ENCODE measurements at places on chromosomes 16 and 17.

- no peak for DNase-seq
Measured at GRCh38 chr16:87329436-87330256, 12.5 kb upstream of the C16orf95 start.

GRCh38 chr16:15671530-15672117 lies 21.6 kb downstream of the NDE1 start:
- no peak for DNase-seq

DNA sequence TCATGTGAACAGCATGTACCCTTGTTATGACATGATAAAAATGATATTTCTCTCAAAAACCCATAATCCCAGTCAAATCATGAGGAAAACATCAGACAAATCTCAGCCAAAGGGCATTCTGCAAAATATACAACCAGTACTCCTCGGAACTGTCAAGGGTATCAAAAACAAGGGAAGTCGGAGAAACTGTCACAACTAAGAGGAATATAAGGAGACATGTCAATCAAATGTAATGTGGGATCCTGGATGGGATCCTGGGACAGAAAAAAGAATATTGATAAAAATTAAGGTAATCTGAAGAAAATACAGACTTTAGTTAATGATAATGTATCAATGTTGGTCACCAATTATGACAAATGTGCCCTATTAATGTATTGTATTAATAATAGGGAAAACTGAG lies 15.6 kb upstream of the CDYL2 start:
- no peak for DNase-seq

DNA sequence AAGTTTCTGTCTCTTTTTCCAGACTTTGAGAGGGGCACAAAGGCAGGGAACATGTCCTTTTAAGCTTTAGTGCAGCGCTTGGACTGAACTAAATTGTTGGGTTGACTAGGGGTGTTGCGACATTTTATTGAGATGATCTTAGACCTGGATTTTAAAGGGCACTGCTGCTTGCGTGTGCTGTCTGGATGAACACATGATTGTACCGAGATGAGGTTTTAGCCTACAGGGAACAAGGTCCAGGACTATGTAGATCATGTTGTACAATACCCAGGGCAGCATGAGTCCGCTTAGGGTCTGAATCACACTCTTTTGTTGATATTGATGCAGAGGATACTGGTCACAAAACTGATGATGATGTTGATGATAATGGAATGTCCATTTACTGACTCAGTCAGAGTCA lies 5.2 kb upstream of the RGS9 start:
- no peak for DNase-seq

DNA sequence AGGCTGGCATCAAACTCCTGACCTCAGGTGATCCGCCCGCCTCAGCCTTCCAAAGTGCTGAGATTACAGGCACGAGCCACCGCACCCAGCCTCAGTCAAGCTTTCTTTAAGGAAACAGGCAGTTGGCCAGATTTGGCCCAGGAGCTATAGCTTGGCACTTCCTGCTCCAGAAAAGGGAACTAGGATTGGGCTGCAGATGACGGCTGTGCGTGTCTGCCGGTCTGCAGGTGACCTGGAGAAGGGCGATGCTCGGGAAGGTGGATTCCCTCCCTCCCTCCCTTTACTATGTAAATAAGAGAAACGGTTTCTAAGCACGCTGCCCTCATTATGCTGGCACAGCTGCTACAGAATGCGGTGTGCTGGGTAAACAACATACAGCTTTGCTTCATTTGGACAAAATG lies 215.9 kb downstream of the RPTOR start:
- DNase-seq = no peak

GRCh38 chr16:87706278-87707000 lies 59.3 kb downstream of the KLHDC4 start:
- DNase-seq = no peak

DNA sequence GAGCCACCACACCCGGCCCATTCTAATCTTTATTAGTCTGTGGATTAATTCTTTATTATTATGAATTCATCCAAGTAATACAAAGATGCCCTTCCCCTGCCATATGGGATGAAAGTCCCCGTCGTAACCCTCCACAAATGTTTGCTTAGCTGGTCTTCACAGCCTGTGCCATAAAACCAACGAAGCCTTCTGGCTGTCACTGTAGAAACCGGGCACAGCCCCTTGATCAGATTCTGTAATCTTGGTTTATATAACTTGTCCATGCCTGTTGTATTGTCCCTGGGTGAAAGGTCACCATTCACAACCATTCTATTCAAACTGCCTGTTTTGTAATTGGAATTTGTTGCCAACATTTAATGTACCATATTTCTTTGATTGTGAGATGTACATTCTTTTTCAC lies 66.5 kb downstream of the ATP2C2 start:
- DNase-seq = no peak

DNA sequence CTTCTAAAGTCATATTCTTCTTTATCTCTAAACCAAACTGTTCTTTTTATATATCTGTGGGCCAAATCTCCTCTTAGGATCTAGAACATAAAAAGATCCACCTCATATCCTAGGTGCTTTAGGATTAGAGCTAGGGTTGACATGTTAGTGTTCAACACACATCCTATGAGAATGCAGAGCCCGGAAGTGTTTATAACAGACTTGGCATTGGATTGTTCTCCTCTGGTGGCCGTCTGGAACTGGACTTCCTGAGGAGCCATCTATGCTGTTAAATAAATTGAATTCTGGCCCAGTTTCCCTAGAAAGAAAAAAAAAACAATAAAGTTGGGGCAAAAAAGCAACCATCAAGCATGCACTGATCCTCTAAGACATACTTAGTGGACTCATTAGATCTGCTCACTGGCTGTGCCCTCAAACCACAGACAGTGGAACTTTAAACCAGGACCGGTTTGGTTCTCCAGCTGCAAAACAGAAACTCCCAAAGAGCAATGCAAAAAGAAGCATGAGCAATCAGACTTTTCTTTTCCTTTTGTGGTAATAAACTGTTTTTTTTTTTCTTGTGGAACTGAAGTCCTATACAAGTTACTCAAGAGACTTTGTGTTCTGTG lies 182.5 kb downstream of the ZNF18 start:
- no peak for DNase-seq

GRCh38 chr17:42937712-42938596 lies 26.3 kb downstream of the AARSD1 start:
- DNase-seq = no peak

DNA sequence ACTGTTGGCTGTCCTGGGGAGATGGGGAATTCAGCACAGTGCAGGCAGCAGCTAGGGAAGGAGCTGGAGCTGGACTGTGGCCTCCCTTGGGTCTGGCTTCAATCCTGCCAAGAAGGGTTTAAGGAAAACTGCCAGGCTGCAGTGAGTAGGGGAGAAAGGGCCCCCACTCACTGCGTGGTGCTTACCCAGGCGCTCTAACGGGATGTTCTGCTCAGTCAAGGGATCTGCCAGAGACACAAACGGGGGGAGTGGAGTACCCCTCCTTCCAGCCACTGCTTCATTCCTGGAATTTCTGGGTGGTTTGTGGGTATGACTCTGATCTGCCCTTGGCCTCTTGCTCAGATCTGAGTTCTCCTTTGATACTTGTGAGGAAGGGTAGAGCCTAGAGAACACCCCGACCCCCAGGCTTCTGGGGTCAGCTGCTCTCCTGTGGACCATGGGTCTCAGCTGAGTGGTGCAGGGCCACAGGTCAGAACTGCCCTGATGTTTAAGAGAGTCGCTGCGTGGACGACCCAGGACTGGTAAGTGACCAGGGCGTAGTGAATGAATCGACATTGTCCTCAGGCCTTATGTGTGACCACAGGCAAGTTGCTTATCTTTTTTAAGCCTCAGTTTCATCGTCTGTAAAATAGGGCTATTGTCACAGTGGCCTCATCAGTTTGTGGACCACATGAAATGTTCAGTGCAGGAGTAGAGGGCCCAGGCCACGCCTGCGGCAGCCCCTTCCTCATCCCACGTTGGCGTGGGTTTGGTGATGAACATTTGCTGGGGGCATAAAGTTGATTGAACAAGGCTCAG lies 9.6 kb downstream of the CRISPLD2 start:
- no peak for DNase-seq

- DNase-seq = no peak
Measured at GRCh38 chr17:72386619-72387237, 265.9 kb downstream of the SOX9 start.

- no peak for DNase-seq
Measured at GRCh38 chr16:50664270-50664669, 16.8 kb downstream of the SNX20 start.

GRCh38 chr17:40377832-40378231 lies 13.3 kb upstream of the GJD3 start:
- no peak for DNase-seq

GRCh38 chr17:4597975-4598374 lies 13.6 kb downstream of the SMTNL2 start:
- DNase-seq = no peak

DNA sequence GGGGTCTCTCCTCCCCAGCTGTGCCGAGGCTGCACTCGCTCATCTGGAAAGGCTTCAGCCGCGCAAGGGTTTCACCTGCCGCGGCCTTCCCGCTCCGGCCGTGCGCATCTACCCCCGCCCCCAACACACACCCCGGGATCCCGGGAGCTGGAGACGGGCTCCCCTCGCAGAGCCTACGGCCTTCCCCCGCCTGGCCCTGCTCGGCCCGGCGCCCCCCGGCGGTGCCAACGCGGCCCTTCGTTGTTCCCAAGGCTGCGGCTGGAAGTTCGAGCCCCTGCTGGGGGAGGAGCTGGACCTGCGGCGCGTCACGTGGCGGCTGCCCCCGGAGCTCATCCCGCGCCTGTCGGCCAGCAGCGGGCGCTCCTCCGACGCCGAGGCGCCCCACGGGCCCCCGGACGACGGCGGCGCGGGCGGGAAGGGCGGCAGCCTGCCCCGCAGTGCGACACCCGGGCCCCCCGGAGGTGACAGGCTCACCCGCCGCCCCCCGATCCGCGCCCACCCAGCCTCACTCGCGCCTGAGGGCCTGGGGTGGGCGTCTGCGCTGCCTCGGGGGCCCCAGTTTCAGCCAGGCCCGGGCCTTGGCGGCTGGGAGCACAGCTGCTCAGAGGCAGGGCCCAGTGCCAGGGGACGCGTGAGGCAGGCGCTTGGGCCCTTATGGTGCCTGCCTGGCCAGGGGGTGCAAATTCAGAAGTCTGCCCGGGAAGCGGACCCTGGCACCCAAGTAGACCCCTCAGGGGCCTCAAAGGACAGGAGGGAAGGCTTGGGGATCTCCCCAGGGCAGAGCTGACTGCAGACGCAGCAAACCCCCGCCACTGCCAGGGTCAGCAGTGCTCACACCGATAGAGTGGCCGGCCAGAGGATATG lies 11.2 kb downstream of the GALK1 start:
- DNase-seq = no peak

GRCh38 chr16:424033-424622 lies 1.3 kb upstream of the RAB11FIP3 start:
- DNase-seq = no peak

DNA sequence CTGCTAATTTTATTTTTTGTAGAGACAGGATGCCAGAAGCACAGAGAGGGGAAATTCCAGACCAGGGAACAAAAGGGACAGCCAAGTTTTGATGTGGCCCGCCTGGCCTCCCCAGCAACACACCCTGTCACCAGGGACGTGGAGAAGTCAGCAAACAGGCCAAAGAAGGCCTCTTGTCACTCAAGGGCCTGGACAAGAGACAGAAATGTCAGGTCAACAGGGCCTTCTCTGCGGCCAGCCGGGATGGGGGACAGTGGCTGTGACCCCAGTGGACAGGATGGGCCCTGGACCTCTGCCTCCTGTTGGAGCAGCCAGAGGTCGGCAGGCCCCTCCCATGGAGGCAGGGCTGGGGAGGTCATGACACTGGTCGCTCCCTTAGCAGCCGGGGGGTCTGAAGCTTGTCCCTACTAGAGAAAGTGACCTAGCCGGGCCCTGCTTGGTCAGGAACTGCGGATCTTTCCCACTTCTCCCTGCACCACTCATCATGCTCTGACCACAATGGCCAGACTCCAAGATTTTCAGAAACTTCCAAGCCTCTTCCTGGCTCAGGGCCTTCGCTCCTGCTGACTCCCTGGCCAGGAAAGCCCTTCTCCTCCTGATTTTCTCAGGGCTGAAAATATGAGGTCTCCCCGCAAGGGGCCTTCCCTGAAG lies 9.2 kb upstream of the TVP23A start:
- no peak for DNase-seq

DNA sequence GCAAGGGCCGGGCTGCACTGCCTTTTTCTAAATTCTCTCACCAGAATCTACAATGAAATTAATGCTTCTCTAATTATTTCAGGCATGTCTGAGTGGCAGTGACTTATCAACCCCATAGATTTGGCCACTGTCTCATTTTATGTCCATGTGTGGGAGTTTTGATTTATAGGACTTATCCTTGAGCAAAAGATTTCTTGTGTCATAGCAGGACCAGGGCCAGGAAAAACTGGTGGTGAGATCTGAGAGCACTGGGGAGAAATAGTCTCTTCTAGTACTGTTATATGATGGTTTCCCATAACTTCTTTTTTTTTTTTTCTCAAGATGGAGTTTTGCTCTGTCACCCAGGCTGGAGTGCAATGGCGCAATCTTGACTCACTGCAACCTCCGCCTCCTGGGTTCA lies 1.5 kb upstream of the KRT23 start:
- no peak for DNase-seq

DNA sequence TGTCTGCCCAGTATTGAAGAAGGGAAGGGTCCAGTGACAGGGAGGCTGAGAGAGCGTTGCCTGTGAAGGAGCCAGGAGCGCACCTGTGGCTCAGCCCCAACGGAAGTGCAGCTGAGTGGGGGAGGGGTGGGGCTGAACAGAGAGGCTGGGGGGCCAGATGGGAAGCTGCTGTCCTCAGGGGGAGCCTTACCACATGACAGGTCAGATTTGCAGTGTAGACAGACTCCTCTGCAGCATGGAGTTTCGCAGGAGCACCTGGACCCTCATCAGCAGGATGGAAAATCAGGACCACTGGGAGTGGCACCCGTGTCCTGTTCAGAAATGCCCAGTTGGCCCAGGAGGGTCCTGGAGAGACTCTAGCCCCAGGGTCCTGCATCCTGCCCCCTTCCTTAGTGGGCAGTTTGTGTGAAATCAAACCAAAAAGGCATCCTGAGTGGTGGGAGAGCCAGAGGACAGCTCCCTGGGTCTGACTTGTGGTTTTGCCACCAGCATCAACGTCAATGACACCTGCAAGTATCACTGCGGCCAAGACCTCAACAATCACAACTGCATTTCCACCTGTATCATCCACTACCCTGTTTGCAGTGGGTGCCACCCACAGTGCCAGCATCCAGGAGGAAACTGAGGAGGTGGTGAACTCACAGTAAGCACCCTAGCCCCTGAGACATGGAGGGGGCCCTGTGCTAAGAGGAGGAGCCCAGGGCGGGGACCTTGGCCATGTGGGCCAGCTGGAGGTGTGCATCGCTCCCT lies 7.8 kb downstream of the CD300A start:
- DNase-seq = no peak

GRCh38 chr16:84357191-84357651 lies 11.1 kb upstream of the ATP2C2 start:
- DNase-seq = no peak

DNA sequence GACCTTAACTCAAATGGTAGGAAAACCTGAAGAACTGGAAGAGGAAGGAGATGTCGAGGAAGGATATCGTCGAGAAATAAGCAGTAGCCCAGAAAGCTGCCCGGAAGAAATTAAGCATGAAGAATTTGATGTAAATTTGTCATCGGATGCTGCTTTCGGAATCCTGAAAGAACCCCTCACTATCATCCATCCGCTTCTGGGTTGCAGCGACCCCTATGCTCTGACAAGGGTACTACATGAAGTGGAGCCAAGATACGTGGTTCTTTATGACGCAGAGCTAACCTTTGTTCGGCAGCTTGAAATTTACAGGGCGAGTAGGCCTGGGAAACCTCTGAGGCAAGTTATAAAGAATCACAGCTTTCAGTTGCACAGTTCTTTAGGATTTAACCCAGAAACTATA lies 15.5 kb downstream of the ERCC4 start:
- DNase-seq = no peak

- DNase-seq = no peak
Measured at GRCh38 chr16:87410530-87410929, 18.4 kb downstream of the MAP1LC3B start.
